Stimulated activated memory B cell treated with anti-CD40 and anti-IgM and Interleukin-4, amounts not matched to agents 10 μg/mL and 1 μg/mL and 100 μg/mL, for 72 hours (primary cell): ENCODE measurements at places on chromosomes 4 and X.
A peak's percentile ranks its signal among the peaks of the same experiment; 100 is the strongest.

DNA sequence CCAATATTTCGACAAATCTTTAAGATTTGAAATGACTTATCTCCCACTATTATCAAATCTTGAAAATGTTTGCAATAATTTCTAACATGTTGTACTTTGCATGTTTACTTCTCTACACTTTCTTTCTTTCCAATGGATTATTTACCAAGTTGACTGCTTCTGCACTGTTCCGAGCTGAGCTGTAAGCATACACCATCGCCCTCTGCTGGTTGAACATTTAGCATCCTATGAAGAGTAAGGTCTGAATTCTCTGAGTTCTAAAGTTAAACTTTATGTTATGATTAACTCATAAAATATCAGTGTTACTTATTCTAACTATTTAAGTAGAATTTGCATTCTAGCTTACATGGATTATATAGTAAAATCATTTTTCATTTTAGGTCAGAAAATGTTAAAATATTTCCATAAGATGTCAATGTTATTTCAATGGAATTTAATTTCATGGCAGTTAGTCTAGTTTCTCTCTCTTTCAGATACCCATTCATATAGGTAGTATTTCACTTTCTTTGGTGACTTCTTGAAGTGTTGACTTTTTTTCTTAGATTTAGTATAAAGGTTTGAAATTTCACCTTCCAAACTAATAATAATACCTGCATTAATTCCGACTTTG lies 137.4 kb downstream of the DKK2 start:
- no peaks in the 10 kb centered on the region for H3K36me3 ChIP-seq
- no peak for ATAC-seq
- no peaks in the 10 kb centered on the region for H3K27me3 ChIP-seq
- no peak overlapping the region for H3K4me3 ChIP-seq
- H3K4me1 ChIP-seq, result no peaks in the 10 kb centered on the region

GRCh38 chrX:17039826-17040225 lies 93.4 kb downstream of the REPS2 start:
- H3K27me3 ChIP-seq, result no peaks in the 10 kb centered on the region
- ATAC-seq, result no peak
- H3K4me3 ChIP-seq, result no peak overlapping the region
- H3K4me1 ChIP-seq, result peaks cover 4% of the 10 kb centered on the region

DNA sequence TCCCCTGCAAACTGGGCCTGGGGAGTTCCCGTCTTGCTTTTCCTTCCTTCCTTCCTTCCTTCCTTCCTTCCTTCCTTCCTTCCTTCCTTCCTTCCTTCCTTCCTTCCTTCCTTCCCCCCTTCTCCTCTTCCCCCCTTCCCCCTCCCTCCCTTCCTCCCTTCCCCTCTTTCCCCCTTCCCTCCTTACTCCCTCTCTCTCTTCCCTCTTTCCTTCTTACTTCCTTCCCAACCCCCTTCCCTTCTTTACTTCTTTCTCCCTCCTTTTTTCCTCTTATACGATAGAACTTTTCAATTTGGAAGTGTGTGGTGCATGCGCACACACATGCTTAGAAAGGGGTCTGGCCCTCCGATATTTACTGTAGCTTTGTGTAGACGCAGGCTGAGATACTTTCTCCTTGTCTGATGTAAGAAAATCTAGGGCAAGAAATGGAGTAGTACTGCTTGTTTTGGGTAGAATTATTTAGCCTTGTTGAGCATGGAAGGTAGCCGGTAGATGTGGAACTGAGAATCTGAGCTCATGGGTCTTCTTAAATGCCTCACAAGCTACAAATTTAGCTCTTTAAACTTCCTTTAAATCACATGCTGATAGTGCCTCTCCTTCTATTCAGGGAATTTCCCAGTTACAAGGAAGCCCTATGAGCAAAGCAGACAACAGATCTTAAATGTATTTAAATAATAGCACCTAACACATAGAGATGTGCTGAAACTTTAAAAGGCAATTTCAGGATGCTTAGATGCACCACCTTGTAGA lies 189.6 kb downstream of the GPAT3 start:
- no peak overlapping the region for H3K4me3 ChIP-seq
- H3K27me3 ChIP-seq, result peaks cover 39% of the 10 kb centered on the region
- no peak for ATAC-seq
- no peak overlapping the region for H3K27ac ChIP-seq
- no peaks in the 10 kb centered on the region for H3K36me3 ChIP-seq
- no peaks in the 10 kb centered on the region for H3K4me1 ChIP-seq

DNA sequence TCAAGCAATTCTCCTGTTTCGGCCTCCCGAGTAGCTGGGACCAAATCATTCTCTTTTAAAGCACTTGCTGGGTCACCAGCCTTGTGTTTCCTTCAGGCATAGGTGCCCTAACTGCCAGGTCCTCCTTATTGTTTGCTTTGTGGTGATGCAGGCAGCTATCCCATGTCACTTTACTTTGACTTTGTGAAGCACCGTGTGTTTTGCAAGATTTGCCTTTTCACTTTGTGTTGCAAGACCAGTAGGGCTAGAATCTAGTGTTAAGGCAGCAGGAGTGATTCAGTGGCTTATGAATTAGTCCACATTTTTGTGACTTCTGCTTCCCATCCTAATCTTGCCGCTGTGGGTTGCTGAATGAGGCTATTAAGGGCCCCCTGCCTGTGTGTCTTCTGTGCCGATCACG lies 20.2 kb downstream of the SYAP1 start:
- H3K27ac ChIP-seq, result no peak overlapping the region
- H3K27me3 ChIP-seq, result no peaks in the 10 kb centered on the region
- H3K4me1 ChIP-seq, result no peaks in the 10 kb centered on the region
- no peak overlapping the region for H3K4me3 ChIP-seq

DNA sequence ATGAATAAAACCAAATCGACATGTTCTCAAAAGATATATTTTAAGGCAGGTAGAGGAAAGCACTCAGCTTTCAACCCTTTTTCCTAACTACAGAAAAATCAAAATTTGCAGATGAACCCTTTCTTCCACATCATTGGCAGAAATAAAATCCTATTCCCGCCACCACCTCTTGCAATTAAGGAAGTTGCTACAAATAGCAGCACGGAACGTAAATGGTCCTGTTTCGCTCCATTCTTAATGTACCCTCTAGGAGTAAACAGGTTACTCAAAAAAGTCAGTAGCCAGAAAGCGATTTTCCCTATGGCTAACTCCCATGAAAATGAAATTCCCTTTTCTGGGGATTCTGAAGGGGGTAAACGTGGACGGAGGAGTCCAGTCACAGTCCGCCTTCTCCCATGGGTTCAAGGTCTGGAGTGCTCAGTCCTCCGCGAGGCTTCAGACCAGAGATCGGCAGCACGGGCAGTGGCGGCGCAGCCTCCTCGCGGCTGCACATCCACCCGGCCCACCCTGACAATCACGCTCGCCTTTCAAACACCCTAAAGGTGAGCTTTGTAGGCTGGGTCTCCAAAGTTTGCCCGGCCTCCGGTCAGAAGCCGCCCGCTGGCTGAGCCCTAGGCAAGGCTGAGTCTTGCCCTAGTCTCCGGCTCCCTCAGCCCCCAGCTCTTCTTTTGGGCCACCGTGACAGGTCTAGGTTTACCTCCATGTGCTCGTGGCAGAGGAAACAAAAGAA lies 1.8 kb downstream of the ATP11C start:
- no peak for ATAC-seq
- H3K36me3 ChIP-seq, result no peaks in the 10 kb centered on the region

- H3K4me3 ChIP-seq, result no peak overlapping the region
- H3K36me3 ChIP-seq, result no peaks in the 10 kb centered on the region
- no peak for ATAC-seq
- H3K27me3 ChIP-seq, result no peaks in the 10 kb centered on the region
Measured at GRCh38 chrX:35439692-35440091, 358.4 kb upstream of the MAGEB16 start.

DNA sequence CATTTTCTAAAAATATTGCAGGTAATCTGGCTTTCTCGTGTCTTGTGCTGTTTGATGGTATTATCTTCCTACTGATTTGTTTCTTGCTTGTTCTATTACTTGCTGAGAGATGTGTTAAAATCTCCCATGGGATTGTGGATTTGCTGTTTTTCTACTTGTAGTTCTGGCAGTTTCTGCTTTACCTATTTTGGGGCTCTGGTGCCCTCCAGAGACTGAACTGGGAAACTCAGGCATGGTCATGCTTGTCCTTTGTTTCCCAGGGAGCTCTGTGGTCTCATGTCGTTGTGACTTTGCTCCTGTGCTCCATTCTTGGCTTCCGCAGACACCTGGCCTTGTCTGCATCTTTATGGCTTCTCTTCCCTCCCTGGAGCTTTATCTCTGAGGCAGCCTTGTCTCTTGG lies 39.5 kb downstream of the NSD2 start:
- no peak for ATAC-seq
- H3K36me3 ChIP-seq, result peaks cover 58% of the 10 kb centered on the region
- no peak overlapping the region for H3K4me3 ChIP-seq
- no peaks in the 10 kb centered on the region for H3K27me3 ChIP-seq
- no peak overlapping the region for H3K27ac ChIP-seq

DNA sequence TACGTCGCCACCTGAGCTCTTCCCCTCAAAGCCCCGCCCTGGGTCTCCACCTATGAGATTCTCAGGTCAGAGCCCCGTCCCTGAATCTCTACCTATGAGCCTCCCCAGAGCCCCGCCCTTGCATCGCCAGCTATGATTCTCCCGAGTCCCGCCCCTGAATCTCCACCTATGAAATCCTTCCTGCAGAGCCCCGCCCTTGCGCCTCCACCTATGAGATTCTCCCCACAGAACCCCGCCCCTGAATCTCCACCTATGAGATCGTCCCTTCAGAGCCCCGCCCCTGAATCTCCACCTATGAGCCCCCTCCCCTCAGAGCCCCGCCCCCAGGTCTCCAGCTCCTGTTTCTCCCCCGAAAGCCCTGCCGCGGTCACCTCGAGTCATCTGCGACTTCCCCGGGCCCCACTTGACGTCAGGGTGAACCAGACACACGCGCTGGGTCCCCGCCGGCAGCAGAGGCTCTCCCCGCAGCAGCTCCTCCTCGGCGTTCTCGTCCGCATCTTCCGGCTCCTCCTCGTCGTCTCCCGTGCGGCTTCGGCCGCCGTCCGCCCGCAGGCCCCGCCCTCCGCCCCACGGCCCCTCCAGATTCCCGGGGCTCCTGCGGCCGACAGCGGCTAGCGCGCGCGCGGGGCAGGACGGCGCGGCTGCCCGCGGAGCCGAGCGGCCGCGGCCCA lies 393 bp downstream of the GTPBP6 start:
- H3K27me3 ChIP-seq, result no peaks in the 10 kb centered on the region
- peak overlapping the region; percentile 79 for H3K4me3 ChIP-seq
- peaks cover 27% of the 10 kb centered on the region for H3K4me1 ChIP-seq
- H3K27ac ChIP-seq, result peak overlapping the region; percentile 79

DNA sequence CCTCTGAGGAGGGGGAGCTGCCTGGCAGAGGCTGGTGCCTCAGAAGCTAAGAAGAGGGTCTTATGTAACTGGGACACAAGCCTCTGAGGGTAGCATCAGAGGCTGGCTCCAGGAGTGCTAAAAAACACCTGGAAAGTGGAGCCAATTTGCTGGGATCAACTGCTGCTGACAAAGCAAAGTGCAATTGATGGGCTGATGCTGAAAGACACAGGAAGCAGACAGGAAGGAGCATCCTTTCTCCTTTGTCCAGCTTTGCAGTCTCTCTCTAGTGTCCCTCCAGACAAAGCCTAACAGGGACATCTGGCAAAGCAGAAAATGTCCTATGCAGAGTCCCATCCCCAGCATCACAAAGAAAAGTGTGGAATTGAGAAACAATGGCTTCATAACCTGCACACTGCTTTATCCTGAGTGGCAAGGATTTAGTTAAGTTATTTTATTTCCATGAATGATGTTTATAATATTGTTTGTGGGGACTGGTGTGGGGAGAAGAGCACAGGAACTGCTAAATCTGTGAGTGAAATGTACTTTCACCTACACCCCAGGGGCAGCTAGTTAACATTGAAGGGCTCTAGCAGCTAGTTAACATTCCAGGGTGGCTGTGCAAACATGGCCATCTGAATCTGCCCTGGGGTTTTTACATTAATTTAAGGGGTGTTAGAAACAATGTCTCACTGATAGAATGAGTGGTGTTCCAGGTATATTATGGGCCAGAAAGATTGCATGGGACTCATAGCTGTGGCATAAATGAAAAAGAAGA lies 25.6 kb upstream of the MBTPS2 start:
- H3K27ac ChIP-seq, result no peak overlapping the region
- H3K4me1 ChIP-seq, result no peaks in the 10 kb centered on the region
- no peak for ATAC-seq
- no peak overlapping the region for H3K4me3 ChIP-seq

DNA sequence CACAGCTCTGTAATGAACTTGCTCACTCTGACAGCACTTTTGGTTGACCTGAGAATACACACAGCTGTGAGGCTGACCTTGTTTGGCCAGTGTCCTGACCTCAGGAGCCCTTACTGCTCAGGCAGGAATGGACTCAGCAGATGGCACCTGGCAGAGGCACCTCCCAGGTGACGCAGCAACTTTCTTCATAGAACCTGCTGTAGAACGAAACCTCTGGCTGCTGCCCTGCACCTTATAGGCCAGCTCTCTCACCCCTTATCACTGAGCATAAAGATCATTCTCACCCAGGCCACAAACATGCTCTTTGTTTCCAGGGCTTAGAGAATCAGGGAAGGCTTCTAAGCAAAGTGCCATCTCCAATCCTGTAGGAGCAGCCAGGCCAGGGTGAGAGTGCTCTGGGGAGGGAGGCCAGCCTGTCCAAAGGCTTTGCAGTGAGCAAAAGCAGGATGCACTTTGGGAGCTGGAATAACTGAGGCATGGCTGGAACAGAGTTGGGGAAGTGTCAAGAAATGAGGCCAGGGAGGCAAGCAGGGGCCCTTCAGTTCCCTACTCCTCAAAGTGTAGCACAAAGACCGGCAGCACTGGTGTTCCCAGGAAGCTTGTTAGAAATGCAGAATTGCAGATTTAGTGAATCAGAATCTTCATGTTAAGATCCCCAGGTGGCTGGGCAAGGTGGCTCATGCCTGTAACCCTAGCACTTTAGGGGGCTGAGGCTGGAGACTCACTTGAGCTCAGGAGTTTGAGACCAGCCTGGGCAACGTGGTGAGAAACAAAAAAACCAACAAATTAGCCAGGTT lies 13.3 kb upstream of the CENPU start:
- no peak overlapping the region for H3K4me3 ChIP-seq
- no peak overlapping the region for H3K27ac ChIP-seq

GRCh38 chrX:130144509-130144908 lies 21.1 kb downstream of the AIFM1 start:
- no peak for ATAC-seq
- no peaks in the 10 kb centered on the region for H3K4me1 ChIP-seq
- H3K4me3 ChIP-seq, result no peak overlapping the region

DNA sequence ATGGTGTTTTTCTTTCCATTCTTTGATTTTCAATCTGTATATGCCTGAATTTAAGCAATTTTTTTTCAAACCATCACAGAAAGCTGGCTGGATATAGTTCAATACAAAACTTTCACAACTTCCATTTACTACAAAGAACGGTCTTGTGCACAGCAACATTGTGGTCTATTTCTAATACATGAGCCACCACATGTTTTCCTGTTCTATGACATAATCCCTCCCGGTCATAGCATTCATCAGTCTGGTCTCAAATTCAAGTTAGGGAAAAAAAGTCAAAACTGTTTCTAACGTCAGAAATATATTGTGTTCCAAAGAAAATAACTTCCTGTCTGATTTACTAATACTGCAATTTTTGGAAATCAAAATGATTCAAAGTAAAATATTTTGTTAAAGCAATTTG lies 7.5 kb upstream of the CXCL6 start:
- H3K27ac ChIP-seq, result no peak overlapping the region
- no peaks in the 10 kb centered on the region for H3K4me1 ChIP-seq
- no peak for ATAC-seq
- H3K27me3 ChIP-seq, result no peaks in the 10 kb centered on the region
- no peaks in the 10 kb centered on the region for H3K36me3 ChIP-seq
- H3K4me3 ChIP-seq, result no peak overlapping the region
